ENCODE measurements at places on chromosomes 5 and 9.

GRCh38 chr5:109247986-109248385 is 161.8 kb downstream of the PJA2 start:
- no peak for DNase-seq

DNA sequence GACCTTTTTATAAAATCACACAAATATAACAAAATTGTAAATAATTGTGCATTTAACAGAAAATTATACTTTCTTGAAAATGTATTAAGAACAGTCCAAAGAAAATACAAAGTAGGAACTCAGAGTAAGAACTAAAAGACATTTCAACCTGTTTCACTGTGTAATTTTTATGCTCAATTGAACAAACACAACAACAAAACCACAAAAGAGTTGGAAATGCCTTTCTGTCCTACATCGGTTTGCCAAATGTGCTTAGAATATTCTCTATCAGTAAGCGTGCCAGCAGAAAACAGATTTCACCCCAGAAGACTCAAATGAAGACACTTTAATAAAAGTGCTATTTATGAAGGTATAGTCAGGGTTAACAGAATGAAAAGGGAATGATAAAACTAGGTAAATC is 592.1 kb downstream of the PRELID2 start:
- no peak for DNase-seq

- no peak for DNase-seq
Measured at GRCh38 chr5:138054206-138054605, 21.3 kb upstream of the FAM13B start.

- DNase-seq = no peak
Measured at GRCh38 chr9:89879701-89880100, 274.9 kb downstream of the GADD45G start.

DNA sequence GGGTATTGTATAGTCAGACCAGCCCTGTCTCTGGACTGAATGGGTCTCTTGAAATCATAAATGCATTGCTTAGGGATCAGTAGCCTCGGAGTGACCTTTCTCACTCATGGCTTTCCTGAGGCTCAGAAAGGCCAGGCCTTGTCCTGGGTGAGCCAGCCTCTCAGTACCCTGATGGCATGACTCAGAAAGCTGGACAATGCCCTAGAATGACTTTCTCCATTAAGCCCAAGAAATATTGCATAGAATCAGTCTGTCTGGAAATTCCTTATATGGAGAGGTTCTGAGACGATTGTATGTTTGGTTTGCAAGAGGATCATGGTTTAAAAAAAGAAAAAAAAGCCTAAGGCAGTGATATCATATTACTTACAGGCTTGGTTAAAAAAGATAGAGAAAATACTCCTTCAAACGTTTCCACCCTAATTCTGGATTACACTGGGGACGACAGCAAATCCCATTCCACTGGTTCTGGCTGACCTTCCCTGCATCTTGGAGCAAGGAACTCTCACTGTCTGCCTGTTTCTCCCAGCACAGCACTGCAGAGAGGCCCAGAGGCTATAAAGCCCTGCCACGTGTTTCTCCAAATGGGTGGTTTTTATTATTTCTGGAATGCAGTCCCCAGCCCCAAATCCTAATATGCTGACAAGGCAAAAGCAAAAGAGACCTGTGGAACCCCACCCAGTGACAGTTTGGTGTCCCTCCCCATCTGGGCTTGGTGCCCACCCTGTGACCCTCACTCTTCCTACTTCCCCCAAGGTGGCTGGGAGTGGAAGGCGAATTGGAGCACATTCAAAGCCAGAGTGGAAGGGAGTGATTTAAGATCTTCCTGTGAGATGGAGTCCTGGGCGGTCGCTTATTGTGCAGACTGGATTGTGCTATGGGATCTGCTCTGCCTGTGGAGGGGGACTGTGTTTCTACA is 34.4 kb downstream of the MAP1B start:
- peak; percentile 20 for DNase-seq

DNA sequence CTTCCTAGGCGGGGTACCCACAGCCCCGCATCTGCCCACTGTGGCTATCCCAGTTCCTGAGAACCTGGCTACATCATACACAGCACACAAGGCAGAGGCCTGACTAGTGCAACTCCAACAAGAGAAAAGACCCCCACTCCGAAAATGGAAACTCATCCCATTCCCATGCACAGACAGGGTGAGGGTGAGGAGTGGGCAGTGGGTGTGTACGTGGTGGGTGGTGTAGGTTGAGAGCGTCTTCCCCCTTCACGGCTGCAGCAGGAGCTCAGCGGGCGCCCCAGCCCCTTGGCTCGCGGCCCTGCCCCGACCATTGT is 501 bp upstream of the MAP1B start:
- DNase-seq = no peak

DNA sequence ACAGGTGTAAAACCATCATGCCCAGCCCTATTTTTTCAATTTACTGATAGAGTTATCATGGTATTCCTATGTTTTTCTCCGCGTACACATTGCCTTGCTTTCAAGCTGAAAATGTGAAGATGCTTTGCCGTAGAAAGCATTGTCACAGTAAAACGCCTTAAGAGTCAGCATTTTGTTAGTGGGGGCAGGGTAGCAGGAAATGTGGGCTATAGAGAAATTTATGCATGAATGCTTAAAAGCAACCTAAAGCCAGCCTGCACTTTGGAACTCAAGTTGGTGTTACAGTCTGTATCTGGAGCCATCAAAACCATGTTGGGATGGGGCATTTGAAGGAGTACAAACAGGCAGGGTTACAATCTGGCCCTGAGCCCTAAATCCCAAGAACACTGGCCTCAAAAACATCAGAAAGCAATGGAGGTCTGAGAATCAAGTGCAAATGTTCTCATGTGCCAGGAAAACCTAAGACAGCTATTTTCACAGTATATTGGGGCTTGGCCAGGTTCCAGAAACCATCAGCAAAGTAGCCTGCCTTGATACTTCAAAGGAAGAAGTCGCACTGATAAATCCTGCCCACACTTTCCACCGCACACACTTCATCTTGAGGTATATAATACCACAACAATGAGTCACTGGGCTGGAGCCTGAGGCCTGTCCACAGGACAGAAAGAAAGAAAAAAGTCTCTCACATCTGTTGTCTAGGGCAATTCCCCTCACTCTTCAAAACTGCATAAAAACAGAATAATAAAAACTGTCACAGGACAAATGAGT is 313.8 kb downstream of the ENC1 start:
- DNase-seq = peak; percentile 49

DNA sequence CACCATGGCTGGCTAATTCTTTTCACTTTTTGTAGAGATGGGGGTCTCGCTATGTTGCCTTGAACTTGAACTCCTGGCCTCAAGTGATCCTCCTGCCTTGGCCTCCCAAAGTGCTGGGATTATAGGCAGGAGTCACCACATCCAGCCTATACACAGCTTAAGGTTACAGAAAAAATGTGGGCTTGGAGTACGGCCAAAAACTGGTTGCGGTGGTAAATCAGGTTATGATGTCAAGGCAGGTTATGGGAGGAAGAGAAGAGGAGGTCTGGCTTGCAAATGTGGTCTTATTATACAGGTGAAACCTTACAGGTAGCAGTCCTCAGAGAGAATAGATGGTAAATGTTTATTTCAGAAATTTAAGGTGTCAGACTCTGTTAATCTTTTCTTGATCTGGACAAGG is 30.7 kb upstream of the SYK start:
- no peak for DNase-seq

GRCh38 chr9:14082732-14083131 is 231.2 kb downstream of the NFIB start:
- DNase-seq = no peak

DNA sequence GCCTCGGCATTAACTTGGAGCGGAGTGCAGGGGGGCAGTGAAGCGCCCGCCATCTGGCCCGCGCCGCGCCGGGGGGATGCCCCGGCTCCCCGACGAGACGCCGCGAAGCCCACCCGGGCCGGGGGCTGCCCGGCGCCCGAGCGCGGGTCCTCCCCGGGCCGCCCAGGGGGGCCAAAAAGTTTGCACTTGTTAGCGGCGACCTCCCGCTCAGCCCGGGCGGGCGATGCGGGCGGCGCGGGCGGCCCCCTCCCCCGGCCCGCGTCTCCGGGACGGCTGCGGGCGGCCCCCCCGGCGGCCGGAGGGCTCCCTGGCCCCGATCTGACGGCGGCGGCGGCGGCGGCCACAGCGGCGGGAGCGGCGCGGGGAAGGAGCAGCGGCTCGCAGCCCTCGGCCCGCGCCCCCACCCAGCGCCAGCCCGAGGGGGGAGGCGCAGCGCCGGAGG is at the start of gene NTNG2:
Gene NTNG2, plus strand, starts transcription at position 316 of the 442 bp plus-strand sequence. CDS start 4,774 bp downstream, outside the sequence.
- no peak for DNase-seq

DNA sequence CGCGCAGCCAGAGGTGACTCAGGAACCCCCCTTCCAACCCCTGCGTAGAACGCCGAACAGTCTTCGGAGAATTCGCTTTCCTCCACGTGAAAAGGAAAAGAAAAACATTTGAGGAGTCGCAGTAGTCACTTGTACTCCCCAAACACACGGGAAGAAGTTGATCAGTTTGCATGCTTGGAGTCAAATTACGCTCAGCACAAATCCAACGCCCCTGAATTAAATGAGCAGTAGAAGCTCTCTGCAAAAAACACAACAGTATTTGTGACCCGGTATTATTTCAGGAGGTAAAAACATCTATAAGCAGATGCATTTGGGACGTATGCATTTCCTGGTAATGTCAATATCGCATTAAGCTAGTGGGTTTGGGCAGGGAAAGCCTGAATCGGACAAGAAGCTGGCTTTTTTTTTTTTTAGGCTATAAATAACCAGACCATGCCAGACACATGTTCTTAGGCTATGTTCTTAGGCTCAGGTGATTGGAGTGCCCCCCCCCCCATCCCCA is 854 bp upstream of the ARL15 start:
- DNase-seq = no peak

- DNase-seq = no peak
Measured at GRCh38 chr9:86091477-86091876, 7.9 kb downstream of the GOLM1 start.

- no peak for DNase-seq
Measured at GRCh38 chr9:20209391-20210340, 412.6 kb downstream of the MLLT3 start.

- peak; percentile 27 for DNase-seq
Measured at GRCh38 chr9:100099722-100100042, 639 bp downstream of the INVS start.

Data from NCI-H2029 (cell line).